GOT3 (cell line): ENCODE measurements at places on chromosomes 12 and 14.

DNA sequence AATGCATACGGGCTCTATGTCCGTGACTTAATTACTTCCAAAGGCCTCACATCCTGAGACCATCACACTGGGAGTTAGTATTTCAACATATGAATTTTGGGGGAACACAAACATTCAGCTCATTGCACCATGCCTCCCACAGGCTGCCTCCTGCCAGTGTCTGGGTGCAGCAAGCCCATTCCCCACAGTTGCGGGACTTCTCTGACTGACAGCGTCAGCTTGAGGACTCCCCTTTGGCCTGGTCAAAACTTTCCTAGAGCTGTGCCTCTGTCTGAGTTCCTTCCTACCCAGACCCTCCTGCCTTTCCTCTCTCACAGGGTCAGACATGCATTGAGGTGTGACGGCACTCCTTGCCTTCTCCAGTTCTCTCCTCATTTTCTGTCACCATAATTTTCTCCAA lies 27.4 kb downstream of the PPP1R36 start:
- no peak for DNase-seq

DNA sequence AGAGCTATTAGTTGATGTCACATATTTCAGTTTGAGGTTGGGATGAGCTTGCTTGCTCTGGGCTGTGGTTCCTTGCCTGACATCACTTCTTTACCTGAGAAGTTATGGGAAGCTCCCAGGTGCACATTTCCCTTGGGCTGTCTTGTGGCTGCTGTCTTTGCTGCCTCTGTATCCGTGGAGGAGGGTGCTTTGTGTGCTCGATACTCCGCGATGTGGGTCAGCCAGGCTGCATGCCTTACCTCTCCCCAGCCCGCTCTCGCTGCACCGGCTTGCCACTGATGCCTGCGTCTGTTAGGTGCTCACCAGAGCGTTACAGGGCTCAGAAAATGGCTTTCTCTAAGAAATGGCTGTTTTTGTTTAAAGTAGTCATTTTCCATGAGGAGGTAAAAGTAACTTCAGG lies 19.6 kb downstream of the PELI2 start:
- DNase-seq = no peak

DNA sequence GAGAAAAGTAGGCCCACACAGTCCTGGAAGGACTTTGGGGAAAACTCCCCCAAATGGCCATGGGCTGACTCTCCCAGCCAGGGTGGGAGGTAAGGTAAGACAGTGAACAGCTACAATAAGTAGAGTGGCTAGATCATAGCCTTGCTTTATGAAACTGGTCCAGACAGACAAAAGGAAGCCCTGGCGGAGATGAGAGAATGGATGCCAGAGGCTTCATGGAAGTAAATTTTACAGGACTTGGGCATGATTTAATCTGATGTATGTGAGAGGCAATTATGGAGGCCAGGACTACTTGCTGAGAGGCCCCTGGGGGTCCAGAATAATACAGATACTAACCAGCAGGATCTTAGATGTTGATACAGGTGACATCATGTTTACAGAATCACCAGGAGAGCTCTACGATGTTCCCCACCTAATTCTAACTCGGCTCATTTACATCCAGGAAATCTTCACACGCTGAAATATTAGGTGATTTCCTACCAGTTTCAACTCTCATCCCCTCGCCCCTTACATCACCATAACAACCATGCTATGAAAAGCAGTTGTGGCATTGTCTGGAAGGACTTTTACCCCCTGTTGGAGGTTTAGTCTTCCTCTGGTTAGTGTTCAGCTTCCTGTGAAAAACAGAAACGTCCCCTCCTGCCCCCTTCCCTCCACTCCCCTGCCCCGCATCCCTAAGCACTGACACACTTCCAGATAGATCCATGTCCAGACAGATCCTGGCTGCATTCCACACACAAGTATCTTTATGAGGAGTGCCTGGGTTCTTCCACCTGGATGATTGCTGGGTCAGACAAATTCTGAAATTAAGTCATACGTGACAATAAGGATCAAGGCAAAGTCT lies 39.5 kb upstream of the NT5DC3 start:
- DNase-seq = no peak

DNA sequence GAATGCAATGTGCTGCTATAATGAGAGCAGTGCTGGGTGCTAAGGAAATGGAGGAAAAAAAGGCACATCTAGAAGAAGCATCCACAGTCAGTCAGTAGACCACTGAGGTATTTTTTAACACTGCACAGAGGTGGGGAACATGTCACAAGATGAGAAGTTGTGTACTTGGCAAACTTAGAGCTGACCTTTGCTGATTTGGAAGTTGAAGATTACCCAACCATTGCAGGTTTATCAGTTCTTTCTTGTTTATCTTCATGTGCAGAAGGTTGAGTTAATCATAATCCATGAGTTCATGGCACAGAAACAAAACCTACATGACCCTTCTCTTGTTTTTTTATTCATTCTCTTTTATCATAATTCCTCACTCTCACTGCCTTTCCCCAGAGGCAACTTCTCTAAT lies 3.2 kb upstream of the PAH start:
- DNase-seq = no peak

DNA sequence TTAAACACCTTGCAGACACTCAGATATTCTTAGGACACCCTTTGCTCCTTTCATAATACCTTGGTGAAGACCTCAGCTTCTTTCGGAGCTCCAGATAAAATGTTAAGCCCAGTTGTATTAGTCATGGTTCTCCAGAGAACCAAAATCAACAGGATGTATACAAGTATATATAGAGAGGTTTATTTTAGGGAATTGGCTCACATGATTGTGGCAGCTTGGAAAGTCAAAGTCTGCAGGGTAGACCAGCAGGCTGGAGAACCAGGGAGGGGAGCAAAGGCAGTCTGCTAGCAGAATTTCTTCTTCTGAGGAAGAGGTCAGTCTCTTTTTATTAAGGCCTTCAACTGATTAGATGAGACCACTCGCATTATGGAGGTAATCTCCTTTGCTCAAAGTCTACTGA lies 6.9 kb upstream of the IGF1 start:
- no peak for DNase-seq

GRCh38 chr14:22411398-22412055 lies 177.5 kb downstream of the DAD1 start:
- no peak for DNase-seq
